Right atrium auricular region (tissue), 2 donors: ENCODE measurements at places on chromosomes 7 and 10. TPM values are rescaled to one million over a fixed set of nuclear protein-coding genes. Genes with fewer than 3 reads are reported as not detected.

GRCh38 chr7:155879592-155879991, 67.3 kb upstream of the SHH start:
- H3K27me3 ChIP-seq = no peaks in the 10 kb centered on the region
- no peak overlapping the region for H3K27ac ChIP-seq
- no peaks in the 10 kb centered on the region for H3K36me3 ChIP-seq
- no peak overlapping the region for H3K4me3 ChIP-seq
- H3K4me1 ChIP-seq = no peaks in the 10 kb centered on the region
- no peak for DNase-seq

SOSTDC1 gene
- 2.1 TPM for total RNA-seq

- no peaks in the 10 kb centered on the region for H3K4me1 ChIP-seq
- DNase-seq = no peak
- no peaks in the 10 kb centered on the region for H3K27me3 ChIP-seq
- peaks cover 89% of the 10 kb centered on the region for H3K36me3 ChIP-seq
Measured at GRCh38 chr10:3780021-3780770, 4.8 kb downstream of the KLF6 start.

- peaks cover 9% of the 10 kb centered on the region for H3K36me3 ChIP-seq
- H3K27ac ChIP-seq = no peak overlapping the region
- no peak for DNase-seq
Measured at GRCh38 chr7:38757931-38758330, 126.8 kb upstream of the AMPH start.

LEP gene
- total RNA-seq = 0.22 TPM

SPDYE9 gene
- not detected for total RNA-seq

FIGNL1 gene
- 4.7 TPM for total RNA-seq
